ENCODE measurements at places on chromosomes 1 and 21. TPM values are rescaled to one million over a fixed set of nuclear protein-coding genes. Genes with fewer than 3 reads are reported as not detected.
A peak's percentile ranks its signal among the peaks of the same experiment; 100 is the strongest.

The YOD1 gene
- 61.6 TPM for total RNA-seq

The UBL4B gene
- not detected for total RNA-seq

The NUP133 gene
- total RNA-seq: 82.5 TPM

The SDE2 gene
- 50.5 TPM for total RNA-seq

The DYRK3 gene
- total RNA-seq: 30.2 TPM

The MTFR1L gene
- 54.3 TPM for total RNA-seq

The LCE1A gene
- total RNA-seq: not detected

The PLA2G4A gene
- 0.16 TPM for total RNA-seq

The LRRIQ3 gene
- total RNA-seq: 0.98 TPM

The CRYAA gene
- not detected for total RNA-seq

The ST7L gene
- 21.7 TPM for total RNA-seq

The DSCAM gene
- total RNA-seq: not detected

- no peak for DNase-seq
These were observed 64.3 kb downstream of the DMRTA2 start for GRCh38 chr1:50358962-50359361.

DNA sequence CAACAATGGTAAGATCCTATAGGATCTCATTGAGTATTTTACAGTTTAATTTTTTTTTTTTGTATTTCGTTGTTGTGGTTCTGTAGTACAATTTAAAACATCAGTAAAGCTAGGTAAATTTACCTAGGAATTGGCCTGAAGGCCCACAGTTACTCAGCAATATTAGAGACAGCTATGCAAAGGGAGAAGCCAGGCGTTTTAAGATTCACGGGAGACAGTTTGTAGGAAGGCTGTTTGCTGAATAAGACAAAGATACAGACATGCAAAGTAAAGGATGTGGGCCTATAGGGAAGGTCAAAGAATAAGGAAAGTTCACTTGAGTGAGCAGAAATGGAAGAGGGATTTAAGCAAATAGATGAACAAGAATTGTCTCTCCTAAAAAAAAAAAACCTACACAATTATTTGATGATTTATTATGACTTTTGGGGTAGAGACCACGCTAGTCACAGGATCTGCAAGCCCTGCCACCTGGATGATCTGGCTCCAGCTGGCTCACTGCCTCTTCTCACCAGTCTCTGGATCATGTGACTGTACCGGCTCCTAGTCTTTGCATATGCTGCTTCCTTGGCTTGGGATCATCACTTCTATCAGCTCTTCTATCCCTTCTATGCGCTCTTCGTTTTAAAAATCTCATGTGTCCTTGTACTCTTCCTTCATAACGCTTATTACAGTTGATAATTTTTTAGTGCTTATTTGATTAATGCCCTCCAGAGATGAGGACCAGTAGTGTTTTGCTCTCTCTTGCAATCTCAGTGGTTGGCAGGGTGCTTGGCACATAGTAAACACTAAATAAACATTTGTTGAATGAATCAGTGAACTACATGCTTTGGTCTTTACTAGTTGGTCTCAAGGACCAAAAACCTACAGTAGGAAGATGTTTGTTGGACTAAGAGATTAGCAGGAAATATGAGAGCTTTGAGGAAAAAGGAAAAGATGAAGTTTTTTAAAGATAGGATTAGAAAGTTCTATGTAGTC lies 14.1 kb downstream of the DYRK1A start:
- DNase-seq: no peak

DNA sequence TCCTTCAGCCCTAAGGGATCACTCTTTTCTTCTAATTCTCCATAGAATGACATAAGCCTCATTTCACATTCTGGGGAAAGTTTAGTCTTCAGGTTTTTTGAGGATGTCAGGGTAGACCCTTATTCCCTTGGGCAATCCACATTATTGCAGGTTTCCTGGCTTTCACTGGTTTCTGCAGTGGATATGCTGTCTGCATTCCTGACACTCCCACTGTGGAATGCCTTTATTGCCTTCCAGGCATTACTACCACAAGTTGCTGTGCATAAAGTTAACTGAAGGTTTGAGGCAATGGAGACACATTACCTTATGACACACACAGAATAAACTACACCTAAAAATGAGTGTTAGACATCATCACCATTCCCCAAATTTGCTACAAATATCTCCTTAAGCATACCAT lies 12.7 kb downstream of the FASLG start:
- no peak for DNase-seq

- no peak for DNase-seq
These were observed 52.4 kb upstream of the C1orf53 start for GRCh38 chr1:197850042-197850441.

DNA sequence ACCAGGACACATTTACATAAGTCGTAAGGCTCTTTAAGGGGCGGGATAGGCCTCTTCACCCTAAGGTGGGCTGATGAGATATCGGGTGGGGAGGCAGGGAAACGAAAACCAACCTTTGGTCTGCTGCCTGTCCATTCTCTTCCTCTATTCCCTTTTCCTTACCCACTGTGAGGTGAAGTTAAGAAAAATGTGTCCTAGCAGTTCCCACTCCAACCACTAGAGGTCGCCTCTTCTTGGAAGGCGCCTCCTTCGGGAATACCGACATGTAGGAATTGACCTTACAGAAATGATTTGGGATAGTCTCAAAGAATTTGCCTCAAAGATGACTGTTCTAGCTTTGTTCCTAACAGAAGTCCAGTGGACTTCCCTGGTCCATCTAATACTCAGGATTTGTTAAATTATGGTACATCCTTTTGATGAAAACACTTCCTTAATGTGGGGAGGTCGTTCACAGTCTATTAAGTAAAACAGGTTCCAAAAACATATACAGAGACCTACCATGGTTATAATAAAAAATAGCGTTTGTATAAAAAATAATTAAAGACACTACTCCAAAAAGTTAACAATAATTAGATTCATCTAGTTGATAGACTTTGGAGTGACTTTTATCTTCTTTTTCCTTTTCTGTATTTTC lies 14.1 kb downstream of the AZIN2 start:
- peak; percentile 60 for DNase-seq

- DNase-seq: no peak
These were observed 42.3 kb downstream of the MDM4 start for GRCh38 chr1:204558467-204558866.

- DNase-seq: no peak
These were observed 74.4 kb upstream of the GRIK3 start for GRCh38 chr1:37108596-37109188.

DNA sequence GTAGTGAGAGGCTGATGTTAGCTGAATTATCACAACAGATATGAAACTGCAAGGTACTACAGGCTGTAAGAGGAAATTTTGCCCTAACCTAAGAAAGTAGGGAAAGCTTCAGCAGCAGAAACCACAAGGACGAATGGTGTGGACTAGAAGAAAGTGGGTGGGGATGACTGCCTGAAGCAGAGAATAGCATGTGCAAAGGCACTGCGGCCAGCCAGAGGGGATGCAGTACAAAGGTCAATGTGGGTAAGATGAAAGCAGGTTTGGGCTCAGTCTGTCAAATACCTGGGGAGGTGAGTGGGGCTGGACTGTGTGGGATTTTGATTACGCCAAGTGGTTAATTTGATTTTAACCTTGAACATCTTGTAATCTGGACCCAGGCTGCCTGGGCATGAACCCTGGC lies 199.3 kb upstream of the GALNT2 start:
- DNase-seq: no peak

- no peak for DNase-seq
These were observed 21.9 kb downstream of the PUM1 start for GRCh38 chr1:31043631-31044030.

- no peak for DNase-seq
These were observed 170.1 kb downstream of the SIPA1L2 start for GRCh38 chr1:232459826-232460225.

DNA sequence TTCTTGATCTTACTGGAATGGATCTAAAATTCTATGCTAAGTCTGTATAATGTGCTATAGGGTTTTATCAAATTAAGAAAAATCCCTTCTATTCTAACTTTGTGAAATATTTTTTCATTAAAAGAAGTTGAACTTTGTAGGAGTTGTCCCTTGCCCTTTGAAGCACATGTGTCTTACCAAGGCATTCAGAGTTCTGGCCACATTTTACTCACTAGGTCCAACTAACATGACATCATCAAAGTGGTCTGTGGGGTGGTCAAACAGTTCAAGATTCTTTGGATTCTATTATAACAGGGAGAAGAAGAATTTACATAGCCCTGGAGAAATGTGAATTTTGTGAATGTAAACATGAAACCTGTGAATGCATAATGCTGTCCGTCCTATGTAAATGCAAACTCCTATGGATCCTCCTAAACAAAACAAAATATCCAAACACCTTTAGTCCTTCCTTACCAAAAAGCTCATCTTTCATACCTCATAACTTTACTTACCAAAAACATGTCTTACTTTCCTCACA lies 88.7 kb downstream of the EBNA1BP2 start:
- DNase-seq: no peak

DNA sequence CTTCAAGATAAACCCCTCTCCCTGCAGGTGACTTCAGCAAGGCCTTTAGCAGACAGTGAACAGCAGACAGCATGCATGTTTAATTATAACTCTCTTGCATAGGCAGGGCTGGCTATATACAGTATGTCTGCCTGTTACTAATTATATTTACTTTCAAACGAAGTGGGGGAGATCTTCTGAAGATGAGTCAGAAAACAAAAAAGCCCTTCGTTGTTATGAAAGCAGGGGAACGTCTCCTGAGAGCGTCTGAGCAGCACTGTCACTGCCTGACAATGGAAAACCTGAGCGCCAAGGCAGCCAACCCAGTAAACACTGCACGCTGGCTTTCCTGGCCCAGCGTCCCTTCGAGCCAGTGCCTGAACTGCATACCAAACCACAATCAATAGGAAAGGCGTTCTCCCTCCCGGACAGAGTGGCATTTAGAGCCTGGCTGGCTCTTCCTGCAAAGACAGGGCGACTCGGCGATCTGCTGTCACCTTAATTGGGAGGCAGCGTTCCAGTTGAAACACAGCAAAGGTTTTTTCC lies 54.1 kb downstream of the TOMM20 start:
- no peak for DNase-seq

GRCh38 chr1:181485287-181486097 lies 2.2 kb downstream of the CACNA1E start:
- no peak for DNase-seq

GRCh38 chr1:233641029-233641428 lies 27.1 kb downstream of the KCNK1 start:
- no peak for DNase-seq

DNA sequence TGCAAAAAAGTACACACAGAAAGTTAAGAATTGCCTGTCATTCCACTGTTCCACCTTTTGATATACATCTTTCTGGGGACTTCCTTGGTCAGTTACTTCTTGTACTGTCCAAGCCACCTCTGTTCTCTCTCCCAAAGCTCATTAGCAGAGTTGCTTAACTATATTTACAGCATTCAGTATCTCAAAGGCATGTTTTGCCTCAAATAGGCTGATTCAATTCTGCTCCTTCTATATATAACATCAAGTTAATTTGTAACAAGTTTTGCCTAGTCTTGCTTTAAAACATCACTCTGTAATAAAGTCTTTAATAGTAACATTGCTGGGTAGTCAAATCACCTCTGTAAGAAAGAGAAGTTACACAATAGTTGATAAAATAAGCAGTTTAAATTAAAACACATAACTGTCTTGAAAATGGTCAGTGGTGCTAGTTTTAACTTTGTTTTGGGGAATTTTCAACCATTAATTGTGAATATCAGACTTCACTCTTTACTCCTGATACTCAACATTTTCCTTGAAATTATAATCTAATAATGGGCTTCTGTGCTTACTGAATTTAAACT lies 35.7 kb downstream of the EDARADD start:
- DNase-seq: no peak

GRCh38 chr1:209896346-209896745 lies 41.7 kb upstream of the SYT14 start:
- DNase-seq: no peak

DNA sequence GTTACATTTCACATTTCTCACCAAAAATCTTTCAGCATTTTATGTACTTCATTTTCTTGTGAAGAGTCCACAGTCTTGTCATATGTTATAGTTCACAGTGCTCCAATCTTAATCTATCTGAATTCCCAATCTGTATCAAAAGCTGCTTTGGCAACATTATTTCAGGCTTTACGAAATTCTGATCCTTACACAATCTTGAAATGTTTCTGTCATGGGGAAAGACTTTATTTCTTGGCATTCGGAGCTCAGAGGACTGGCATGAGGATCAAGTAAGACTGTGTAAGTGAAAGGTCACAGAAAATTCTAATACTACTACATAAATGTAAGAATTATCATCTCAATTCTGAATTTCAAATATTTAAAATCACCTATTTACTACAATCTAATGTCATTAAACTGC lies 2.0 kb downstream of the USP33 start:
- no peak for DNase-seq

- DNase-seq: no peak
These were observed 64.8 kb downstream of the DISP3 start for GRCh38 chr1:11543796-11544195.

DNA sequence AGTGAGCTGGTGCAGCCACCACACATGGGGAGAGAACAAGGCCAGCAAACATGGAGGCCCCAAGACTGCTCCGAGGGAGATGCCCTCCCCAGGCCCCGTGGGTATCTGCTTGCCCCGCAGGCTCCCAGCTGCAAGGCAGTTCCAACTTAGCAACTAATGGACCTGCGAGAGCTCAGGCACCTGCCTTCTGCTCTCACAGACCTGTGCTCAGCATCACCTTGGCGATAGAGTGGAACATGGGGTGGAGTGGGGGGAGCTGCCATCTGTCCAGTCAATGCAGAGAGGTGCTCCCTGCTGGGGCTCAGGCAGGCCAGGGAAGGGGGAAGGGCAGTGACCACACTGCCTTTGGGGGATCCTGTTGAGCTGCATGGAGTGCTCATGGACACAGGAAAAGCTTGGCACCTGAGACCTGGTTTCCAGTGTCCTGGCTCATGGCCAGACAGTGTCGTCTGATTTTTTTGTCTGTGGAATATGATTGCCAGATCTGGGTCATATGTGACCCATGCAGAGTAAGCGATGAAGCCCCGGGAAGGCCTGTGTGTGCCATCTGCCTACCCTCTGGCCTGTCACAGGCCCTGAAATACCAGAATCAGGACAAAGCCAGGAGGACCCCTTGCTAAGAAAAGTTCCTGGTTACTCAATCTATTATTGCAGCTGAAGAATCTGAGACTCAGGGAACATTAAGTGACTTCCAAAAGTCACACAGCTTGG lies 39.9 kb upstream of the TENT5C start:
- DNase-seq: no peak

GRCh38 chr1:185083818-185084217 lies 38.5 kb downstream of the RNF2 start:
- no peak for DNase-seq

- DNase-seq: no peak
These were observed 37.4 kb downstream of the DENND1B start for GRCh38 chr1:197737916-197738315.
